Uterus (tissue), 4 donors: ENCODE measurements at places on chromosomes 6 and 20. TPM values are rescaled to one million over a fixed set of nuclear protein-coding genes. Genes with fewer than 3 reads are reported as not detected.

DNA sequence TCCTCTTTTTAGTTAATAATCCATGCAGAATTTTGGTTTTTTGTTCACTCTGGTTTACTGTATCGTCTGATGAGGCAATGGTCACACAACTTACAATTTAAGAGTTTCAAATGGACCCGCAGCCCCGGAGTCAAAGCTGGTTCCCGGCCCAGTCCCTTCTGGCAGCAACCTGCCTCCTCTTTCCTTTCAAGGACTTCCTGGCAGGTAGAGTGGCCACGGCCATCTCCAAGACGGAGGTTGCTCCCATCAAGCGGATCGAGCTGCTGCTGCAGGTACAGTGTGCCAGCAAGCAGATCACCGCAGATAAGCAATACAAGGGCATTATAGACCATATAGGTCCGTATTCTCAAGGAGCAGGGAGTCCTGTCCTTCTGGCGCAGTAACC, 218.2 kb downstream of the GJA1 start:
- no peaks in the 10 kb centered on the region for H3K36me3 ChIP-seq
- H3K4me1 ChIP-seq: peaks cover 5% of the 10 kb centered on the region
- peak overlapping the region; percentile 45 for H3K27ac ChIP-seq
- no peak overlapping the region for H3K4me3 ChIP-seq
- peak; percentile 15 for DNase-seq

DNA sequence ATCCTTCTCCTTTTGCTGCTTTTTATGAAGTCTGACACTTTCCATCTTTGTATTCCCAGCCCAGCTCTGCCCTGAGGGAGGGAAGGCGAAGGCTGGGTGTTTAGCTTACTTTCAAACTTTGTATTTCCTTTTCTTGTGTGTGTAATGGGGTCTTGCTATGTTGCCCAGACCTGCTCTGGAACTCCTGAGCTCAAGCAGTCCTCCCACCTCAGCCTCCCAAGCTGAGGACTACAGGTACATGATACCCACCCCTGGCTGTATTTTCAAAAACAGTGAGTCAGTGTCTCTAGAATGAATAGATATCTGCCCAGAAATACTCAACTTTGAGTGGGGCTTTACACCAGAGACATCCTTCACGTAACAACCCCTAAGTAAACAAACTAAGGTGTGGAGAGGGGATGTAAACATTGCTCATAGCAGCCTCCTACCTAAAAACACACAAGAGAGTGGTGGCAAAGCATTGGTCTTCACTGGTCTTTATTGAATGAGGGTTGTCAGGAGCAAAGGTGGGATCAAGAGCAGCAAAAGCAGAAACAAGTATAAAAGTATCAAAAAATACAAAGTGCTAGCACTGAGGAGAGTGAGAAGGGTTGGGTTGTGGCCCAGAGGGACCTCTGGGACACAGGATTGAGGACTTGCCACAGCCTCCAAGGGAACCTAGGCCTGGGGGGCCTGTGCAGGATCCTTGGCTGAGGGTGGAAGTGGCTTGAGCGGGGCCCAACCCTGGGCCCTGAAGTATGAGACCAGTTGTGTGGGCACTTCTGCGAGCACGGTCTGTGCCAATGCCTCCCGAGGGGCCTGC, 10.2 kb downstream of the SPAG4 start:
- no peak overlapping the region for H3K4me3 ChIP-seq
- H3K27ac ChIP-seq: no peak overlapping the region
- no peaks in the 10 kb centered on the region for H3K4me1 ChIP-seq
- H3K36me3 ChIP-seq: no peaks in the 10 kb centered on the region

DNA sequence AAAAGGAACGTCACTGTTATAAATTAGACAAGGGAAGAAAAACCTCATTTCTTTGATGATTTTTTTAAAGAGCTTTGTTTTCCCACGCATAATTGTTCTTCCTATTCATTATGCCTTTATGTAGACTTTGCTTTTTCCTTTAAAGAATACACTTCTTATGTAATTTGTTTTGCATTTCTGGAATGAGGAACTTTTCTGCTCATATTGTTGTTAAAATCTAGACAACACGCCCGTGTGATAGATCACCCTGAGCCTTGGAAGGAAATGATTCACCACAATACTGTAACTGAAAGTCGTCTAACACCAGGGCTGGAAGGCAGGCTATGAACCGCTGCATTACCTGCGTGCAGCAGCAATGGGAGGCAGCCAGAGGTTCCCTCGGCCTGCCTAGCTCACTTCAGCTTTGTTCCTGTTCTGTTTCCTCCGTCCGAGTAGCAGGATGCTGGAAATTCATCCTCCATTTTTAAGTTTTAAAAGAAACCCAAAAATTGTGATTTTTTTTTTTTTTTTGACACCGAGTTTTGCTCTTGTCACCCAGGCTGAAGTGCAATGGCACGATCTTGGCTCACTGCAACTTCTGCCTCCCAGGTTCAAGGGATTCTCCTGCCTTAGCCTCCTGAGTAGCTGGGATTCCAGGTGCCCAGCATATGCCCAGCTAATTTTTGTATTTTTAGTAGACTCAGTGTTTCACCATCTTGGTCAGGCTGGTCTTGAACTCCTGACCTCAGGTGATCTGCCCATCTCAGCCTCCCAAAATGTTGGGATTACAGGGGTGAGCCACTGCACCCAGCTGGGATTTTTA, 49.6 kb upstream of the ZNF217 start:
- H3K36me3 ChIP-seq: no peaks in the 10 kb centered on the region
- peak overlapping the region; percentile 32 for H3K27ac ChIP-seq
- H3K4me3 ChIP-seq: no peak overlapping the region
- H3K27me3 ChIP-seq: no peaks in the 10 kb centered on the region

The BPIFB2 gene
- not detected for total RNA-seq
